ENCODE measurements at places on chromosomes 11 and 22. TPM values are rescaled to one million over a fixed set of nuclear protein-coding genes. Genes with fewer than 3 reads are reported as not detected.

The FIBP gene
- 123 TPM for total RNA-seq

The C22orf42 gene
- total RNA-seq = not detected

The KDM4D gene
- 0.54 TPM for total RNA-seq

The XRRA1 gene
- total RNA-seq = 45.9 TPM

The MMP12 gene
- total RNA-seq = 0.40 TPM

The PIWIL4 gene
- total RNA-seq = 20.4 TPM

GRCh38 chr11:125951731-125952130 lies 5.9 kb downstream of the VSIG10L2 start:
- no peak for DNase-seq

GRCh38 chr11:18731441-18731840 lies 5.5 kb upstream of the IGSF22 start:
- DNase-seq = no peak

GRCh38 chr11:74551754-74552145 lies 40.6 kb upstream of the POLD3 start:
- no peak for DNase-seq

DNA sequence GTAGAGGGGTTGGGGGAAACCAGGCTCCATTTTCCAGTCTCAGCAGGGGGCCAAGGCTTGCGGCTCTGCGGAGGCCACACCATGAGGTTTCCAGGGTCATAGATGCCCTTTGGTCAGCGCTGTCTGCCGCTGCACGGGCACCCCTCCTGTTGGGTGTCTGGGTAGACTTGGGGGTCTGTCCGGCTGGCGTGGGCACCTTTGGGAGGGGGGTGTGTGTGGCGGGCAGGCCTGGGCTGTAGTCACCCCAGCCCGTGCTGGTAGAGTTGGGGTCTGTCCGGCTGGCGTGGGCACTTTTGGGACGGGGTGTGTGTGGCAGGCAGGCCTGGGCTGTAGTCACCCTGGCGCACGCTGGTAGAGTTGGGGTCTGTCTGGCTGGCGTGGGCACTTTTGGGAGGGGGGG lies 18.6 kb downstream of the LSP1 start:
- DNase-seq = no peak

DNA sequence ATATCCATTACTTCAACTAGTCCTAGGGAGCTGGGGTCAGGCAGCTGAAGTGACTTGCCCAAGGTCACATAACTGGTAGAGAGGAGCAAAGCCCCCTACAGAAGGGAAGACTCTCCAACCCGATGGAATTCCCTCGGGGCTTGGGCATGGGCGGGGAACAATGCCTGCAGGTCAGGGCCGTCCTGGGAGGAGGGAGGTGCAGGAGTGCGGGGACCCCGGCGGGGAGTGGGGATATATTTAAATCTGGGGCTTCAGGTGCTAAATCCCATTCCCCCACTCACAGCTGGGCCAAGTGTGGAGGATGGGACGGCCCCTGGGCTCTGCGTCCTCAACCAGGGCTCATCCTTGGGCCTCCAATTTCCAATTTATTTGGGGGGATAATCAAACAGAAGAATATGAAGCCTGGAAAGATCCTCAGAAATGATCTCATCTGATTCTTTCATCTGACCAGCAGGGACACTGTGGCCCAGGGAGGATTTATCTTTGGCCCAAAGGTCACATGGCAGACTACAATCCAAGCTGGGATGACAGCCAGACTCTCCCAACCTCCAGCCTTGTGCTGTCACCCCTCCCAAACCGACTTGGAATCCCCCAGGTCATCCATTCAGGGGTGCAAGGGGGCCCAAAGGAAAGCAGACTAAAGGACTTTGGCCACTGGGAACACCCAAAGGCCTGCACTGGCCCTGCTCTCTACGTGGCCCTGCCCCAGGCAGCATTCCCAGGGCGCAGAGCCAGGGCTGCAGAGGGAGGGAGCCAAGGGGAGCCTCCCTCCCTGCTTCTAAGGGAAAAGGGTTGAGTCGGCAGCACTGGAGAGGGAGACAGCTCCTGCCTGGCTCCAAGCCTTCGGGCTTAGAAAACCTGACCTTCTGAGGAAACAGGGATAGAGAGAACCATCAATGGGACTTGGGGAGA lies 8.7 kb upstream of the C1QTNF6 start:
- DNase-seq = peak; percentile 89

GRCh38 chr11:14388352-14388751 lies 29.4 kb upstream of the RRAS2 start:
- DNase-seq = no peak

DNA sequence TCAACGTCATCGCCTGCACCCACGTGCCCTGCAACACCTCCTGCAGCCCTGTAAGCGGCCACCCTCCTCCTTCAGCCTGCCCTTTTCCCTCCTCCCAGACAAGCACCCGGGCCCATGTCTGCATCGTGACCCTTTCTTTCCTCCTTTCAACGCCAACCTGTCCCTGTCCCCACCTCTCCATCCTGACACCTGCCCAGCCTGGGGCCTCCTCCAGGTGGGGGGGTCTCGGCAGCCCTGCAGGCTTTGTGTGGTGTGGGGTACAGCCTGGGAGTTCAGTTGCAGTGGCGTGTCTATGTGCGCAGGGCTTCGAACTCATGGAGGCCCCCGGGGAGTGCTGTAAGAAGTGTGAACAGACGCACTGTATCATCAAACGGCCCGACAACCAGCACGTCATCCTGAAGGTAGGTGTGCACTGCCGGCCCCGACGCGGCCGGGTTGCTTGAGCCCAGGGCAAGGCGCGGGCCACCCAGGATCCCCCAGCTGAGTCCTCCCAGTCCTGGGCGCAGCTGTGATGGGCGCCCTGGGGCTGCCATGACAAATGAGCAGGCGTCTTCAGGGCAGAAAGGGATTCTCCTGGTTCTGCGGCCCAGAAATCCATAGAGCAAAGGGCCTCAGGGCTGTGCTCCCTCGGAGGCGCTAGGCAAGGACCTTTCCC lies 33.7 kb downstream of the MUC2 start:
- no peak for DNase-seq

DNA sequence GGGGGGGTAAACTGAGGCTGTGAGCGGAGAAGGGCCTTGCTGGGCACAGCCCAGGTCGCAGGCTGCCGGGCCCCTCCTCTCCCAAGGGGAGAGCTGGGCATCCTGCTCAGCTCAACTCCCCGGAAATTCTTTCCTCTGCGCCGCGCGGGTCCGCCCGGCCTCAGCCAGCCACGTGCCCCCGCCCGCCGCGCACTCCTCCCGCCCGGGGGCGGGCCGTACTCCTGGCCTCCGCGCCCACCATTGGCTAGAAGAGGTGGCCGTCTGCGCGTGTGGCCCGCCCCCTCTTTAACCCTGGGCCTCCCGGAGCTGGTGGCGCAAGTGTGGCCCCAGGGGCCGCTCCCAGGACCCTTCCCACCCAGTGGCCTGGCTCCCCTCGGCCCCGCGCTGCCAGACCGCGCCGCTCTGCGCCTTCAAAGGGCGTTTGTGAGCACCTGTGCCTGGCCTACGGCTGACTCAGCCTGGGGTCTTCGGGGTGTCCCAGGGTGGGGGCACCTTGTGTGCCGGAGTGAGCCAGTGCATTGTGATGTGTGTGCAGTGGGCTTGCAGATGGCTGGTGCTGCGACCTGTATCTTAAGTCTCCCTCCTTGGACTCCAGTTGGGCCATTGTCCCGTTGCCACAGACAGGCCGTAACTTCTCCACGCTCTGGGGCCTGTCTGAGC lies 2.0 kb downstream of the MRGPRF start:
- peak; percentile 75 for DNase-seq

GRCh38 chr22:40578171-40578570 lies 58.3 kb downstream of the MRTFA start:
- no peak for DNase-seq

GRCh38 chr11:86167499-86168164 lies 76.9 kb upstream of the EED start:
- no peak for DNase-seq

GRCh38 chr22:22933807-22934542 lies 46.4 kb downstream of the IGLL5 start:
- DNase-seq = no peak

DNA sequence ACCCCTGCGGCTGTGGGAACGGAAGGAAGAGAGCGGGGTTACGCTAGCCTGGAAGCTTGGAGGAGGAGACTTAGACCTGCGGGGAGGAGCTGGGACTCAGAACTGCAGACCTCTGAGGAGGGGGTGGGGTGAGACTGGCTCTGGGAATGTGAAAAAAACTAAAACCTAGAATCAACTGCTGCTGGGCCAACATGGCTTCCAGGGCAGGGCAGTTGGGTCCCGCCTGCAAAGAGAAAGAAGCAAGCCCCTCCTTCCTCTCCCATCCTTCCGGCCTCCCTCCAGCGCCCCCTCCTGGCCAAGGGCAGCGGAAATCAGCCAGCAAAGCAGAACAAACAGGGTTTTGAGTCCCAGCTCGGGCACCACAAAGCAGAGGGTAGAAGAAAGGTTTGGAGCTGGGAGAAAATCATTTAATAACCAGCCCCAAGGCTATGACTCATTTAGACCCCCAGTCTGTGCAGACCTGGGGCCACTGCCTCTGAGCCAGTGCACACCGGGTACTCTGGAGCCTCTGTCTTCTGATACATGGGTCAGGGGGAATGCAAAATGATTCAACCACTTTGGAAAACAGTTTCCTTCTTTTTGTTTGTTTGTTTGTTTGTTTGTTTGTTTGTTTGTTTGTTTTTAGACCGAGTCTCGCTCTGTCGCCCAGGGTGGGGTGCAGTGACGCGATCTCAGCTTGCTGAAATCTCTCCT lies 7.3 kb upstream of the NCF4 start:
- DNase-seq = peak; percentile 84

DNA sequence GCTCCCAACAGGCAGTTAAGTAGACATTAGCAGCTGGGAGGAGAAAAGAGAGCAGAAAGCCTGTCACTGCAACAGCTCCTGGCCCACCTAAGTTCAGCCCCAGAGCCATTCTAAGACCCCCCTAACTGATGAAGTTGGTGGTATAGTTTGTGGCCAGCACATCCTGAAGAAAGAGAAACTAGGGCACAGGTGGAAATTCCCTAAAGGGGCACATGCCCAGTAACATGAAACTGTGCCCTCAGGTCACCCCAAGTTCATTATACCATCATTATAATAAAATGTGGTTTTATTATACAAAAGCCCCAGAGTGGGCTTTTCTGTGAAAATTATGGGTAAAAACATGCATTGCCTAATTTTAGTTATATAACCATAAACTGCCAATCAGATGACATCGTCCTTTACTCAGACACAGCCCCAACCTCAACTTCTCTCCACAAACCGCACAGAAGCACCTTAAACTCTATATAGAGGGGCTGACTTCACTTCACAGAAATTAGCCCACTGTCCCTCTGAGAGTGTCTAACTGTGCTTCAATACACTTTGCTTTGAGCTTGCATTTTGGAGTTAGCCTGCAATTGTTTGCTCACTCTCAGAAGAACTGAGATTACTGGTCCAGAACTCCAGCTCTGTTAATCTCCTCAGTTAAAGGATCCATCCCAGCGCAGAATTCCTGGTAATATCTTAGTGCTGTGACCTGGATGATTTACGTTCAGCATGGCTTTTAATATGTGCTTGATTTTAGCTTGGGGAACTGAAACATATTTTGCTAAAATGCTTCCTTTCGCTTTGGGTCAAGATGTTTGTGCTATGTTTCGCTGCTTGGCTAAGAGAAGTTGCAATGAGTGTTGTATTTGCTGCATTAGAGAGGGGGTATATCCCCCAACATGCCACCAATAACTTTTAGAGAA lies 1.8 kb upstream of the APOL3 start:
- no peak for DNase-seq

DNA sequence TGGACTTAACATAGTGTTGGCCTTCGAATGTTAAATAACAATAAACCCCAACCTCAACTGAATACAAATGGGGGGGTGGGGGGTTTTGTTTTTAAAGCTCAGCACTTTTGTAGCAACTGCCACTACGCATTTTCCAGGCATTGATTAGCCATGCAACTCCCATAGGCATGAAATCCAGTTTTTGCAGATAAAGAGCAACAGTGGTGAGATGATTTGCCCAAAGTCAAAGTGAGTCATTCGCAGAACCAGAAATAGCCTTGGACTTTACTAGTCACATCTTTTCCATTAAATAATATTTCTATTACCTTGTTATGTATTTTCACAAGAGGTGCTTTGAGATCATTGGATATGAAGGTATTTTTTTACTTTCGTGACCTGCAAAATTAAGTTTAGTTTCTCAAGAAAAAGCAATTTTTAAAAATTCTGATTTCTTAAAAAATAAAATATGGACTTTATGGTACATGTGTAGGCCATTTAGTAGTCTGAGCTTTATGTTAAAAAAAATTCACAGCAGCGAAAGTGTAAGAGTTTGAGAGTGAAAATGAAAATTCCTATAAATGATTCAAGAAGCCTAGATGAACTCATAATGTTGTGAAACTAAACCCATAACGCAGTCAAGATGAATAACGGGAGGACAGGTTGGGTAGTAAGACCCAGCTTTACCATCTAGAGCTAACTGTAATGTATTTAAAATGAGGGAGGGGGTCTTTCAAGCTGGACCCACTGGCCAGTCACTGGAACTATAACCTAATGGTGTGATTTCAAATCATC lies 1.9 kb upstream of the PHF21A start:
- DNase-seq = no peak

GRCh38 chr22:37741312-37741795 lies 44.5 kb downstream of the TRIOBP start:
- peak; percentile 30 for DNase-seq

Measured in Peyer's patch (tissue), 4 donors.